Smooth muscle cell of the pulmonary artery (primary cell): ENCODE measurements at places on chromosomes 13 and 19. TPM values are rescaled to one million over a fixed set of nuclear protein-coding genes. Genes with fewer than 3 reads are reported as not detected.

ZNF730 gene
- total RNA-seq = 0.17 and 0.26 TPM in 2 replicates

SIGLEC5 gene
- total RNA-seq = not detected in 2 replicates

DAND5 gene
- 0.07 and 0.13 TPM in 2 replicates for total RNA-seq

IRGC gene
- total RNA-seq = not detected in 2 replicates

SCAF1 gene
- 22.7 and 30.5 TPM in 2 replicates for total RNA-seq

OR10H1 gene
- not detected in 2 replicates for total RNA-seq

RGL3 gene
- 4.8 and 6.4 TPM in 2 replicates for total RNA-seq

GFY gene
- not detected in 2 replicates for total RNA-seq
